ENCODE measurements at places on chromosomes 4 and X.

- no peak for DNase-seq
These were observed 34.7 kb upstream of the PRKX start for GRCh38 chrX:3748052-3748559.

DNA sequence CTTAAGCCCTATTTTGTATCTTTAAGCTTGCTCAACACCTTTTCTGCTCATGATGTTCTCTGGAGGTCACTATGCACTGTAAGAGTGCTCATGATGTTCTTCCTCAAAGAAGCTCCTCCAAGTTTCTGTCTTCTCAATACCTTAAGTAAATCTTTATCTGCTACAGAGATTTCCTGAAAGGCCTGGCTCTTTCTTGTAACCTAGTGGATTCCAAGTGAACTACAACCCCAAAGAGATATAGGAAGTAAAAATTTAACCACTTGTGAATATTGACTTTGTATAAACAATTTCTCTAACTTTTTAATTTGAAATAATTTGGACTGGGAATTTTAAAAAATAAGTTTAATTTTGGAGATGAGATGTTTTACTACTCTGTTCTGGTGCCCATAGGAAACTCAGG, 39.3 kb upstream of the XK start:
- DNase-seq = no peak

GRCh38 chr4:61727286-61727685, 527.2 kb downstream of the ADGRL3 start:
- no peak for DNase-seq

GRCh38 chr4:33940281-33940680, 2304.0 kb downstream of the ARAP2 start:
- no peak for DNase-seq

DNA sequence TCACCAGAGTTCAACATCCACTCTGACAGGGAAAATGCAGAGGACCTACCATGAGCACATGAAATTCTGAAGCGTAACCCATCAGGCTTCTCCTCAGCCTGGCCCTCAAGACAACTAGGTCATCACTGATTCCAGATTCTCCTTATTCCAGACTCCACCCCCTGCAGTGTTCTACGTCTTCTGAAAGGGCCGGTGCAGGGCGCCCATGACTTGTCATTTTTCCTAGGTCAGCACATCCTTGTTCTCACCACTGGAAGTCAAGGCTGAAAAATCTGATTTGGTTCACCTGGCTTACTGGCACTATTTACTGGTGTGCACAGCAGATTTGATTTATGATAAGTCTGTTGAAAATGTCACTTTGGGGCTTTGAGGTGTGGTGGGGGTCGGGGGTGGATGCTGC, 140.9 kb upstream of the KLF3 start:
- DNase-seq = no peak

DNA sequence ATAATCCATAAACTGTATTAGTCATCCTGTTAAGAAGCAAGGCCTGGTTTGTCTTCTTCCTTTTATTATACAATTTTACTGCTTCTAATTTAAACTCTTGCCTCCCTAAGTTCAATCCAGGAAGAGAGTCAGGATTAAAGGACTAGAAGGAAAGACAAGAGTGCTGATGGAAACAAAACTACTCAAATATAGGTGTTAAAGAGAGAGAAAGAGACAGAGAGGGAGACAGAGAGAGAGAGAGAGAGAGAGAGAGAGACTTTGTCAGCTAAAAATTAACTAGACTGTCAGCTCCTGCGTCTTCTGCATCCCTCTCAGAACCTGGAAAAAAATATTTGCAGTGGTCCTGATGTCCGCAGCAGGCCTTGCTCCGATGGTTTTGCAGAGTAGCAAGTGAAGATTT, 13.5 kb upstream of the FGG start:
- DNase-seq = no peak

DNA sequence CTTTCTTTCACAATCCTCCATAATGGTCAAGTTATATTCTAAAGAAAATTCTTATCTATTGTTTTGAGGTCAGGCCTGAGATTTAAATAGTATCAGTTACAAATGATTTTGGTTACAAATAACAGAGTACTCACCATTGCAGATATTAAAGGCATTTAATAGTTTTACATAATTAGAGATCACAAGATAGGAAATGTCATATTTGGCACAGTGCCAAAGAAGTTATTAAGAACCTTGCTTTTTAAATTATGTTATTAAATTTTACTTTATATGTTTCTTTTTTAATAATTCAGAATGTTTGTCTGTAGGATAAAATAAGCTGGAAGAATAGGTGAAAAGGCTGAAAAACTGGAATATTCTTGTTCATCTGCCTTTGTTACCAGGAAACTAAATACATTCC, 1174.7 kb downstream of the PCDH18 start:
- DNase-seq = no peak

- no peak for DNase-seq
These were observed 34.5 kb upstream of the WAS start for GRCh38 chrX:48649102-48649501.

DNA sequence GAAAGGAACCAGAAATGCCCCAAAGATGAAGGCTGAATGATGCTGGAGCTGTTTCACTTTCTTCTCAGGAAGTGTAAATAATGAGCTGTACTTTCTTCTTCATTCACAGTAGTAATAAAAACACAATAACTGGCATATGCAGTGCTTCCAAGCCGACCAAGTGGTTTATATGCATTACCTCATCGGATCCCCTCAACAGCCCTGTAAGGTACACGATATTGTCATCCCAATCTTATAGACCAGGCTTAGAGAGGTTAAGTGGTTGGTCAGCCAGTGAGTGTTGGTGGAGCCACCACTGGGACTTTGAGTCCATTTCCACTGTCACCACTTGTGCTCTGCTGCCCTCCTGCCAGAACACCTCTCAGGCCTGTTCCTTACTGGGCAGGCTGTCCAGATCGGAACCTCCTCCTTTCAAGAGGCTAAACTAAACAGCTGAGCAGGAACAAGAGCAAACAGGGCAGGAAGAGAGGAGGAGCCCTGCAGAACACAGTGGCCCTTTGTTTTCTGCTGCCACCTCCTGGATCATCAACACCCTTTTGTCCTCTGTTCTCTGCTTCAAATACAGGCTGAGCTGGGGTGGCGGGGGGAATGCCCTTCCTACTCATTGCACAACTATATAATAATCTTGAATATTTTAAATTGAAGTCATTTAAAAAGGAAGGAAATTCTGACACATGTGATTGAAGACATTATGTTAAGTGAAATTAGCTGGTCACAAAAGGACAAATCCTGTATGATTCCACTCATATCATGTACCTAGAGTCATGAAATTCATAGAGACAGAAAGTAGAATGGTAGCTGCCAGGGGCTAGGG, 112.5 kb upstream of the ATP6AP2 start:
- no peak for DNase-seq

DNA sequence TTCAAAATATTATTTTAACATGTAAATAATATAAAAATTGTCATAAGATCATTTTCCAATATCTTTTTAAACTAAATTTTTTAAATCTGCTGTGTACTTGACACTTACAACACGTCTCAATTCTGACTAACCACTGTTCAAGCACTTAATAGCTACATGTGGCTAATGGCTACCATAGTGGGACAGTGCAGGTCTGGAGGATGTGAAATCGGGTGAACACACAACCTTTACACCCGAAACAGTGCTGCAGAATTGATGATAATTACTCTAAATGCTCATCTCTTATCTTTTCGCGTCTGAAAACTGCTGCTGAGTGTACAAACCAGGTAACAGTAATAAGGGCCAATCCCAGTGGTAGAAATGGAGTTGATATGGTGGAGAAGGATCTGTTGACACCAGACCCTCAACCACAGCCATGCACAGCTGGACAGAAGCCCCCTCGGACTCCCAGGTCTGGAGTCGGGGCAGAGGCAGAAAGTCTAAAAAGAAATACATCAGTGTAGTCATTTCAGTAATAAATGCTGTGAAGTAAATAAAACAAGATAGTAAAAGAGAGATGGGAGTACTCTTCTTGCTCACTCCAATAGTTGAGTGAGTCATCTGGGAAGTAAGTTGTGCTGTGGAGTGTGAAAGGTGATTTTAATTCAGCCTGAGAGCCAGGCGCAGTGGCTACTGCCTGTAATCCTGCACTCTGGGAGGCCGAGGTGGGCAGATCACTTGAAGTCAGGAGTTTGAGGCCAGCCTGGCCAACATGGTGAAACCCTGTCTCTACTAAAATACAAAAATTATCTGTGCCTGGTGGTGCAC, 150.0 kb downstream of the CBR4 start:
- no peak for DNase-seq

DNA sequence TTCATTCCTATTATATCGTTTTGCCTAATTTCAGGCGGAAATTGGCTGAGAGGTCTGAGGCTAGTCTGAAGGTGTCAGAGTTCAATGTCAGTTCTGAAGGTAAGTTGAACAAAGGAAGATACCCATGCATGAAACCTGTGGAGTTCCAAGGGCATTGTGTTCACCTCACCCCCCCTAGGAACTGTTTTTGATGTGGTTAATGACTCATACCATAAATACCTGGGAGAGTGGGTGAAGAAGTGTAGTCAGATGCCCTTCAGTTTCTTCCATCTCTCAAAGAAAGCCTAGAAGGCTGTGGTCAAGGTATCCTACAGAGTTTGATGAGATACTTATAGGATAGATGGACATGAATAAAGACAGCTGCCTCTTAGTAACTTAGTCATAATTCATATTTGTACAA, 2.7 kb downstream of the UTP14A start:
- no peak for DNase-seq

DNA sequence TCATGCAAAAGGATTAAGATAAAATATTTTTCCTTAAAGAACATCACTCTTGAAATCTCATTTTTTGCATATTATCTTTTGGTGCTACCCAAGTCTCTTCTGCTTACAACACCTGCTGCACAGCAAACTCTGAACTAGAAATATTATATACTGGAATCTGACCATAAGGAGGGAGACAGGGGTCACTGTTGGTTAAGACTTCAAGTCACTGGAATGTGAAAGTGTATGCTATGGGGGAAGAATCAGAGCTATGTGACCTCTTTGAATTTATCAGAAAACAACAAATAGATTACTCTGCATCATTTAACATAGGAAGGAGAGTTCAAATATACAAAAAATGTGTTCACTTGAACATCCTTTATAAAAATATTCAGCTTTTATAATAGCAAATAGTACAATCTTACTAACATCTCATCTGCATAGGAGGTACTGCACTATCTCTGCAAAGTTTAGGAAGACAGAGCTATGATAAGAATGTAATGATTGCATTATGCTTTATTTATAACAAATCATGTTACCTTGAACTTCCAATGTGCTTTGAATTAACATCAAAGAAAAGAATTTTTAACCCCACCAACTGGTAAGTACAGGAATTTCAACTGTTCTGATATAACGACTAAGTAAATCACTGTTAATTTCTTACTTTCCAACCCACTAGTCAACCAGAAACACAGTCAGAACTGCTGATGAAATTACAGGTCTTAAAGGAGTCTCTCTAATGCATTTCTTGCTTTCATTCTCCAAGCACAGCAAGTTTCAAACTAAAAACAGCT, 69.8 kb downstream of the ZNF827 start:
- peak; percentile 6 for DNase-seq

DNA sequence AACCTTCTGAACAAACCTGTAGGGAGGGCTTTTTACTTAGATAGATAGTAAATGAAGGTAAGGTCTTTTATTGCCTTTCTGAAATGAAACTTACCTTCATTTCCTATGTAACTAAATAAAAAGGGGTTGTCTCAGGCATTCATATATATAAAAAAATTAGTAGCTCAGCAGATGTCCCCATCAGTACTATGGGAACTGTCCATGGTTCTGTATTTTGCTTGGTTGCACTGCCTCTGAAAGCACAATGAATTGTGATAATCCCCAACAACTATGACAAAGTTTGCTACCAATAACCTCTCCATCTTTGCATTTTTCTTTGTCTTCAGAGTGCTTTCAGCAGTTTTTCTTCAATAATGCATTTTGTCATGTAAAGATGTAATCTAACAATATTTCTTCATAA, 222.4 kb downstream of the SLIT2 start:
- DNase-seq = no peak

- peak; percentile 9 for DNase-seq
These were observed 388.7 kb downstream of the FAT4 start for GRCh38 chr4:125703443-125703842.

GRCh38 chr4:173834151-173834550, 304.1 kb upstream of the HAND2 start:
- DNase-seq = no peak

GRCh38 chrX:113726009-113726408, 857.9 kb upstream of the HTR2C start:
- no peak for DNase-seq

DNA sequence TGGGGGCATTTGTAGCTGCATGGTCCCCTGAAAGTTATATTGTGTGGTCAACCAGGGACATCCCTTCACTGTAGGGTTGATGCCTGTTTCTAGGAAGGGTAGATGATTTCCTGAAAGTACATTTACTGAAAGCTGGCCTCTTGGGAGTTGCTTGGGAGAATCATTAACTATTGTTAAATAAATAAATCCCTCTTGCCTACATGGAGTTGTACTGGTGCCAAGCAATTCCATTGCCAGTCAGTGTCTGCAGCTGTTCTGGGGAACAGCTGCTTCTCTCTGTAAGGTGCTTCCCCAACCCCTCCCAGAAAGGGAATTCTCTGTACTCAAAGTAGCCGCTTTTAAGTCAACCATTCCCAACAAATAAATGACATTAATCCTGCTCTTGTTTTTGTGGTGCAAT, 51.1 kb downstream of the C4orf51 start:
- no peak for DNase-seq

DNA sequence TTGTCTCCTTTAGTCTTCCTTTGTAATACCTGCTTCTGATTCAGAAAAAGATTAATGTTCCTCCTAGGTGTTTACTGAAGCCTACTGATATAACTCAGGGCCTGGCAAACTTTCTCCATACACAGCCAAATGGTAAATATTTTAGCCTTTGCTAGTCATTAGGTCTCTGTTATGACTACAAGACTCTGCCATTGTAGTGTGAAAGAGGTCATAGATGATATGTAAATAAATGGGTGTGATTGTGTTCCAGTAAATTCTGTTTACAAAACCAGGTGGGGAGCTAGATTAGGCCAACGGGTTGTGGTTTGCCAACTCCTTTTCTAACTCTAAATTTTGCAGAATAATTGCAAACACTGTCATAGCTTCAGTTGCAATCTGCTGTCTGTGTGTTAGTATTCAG, 568.1 kb upstream of the GNPDA2 start:
- DNase-seq = no peak

DNA sequence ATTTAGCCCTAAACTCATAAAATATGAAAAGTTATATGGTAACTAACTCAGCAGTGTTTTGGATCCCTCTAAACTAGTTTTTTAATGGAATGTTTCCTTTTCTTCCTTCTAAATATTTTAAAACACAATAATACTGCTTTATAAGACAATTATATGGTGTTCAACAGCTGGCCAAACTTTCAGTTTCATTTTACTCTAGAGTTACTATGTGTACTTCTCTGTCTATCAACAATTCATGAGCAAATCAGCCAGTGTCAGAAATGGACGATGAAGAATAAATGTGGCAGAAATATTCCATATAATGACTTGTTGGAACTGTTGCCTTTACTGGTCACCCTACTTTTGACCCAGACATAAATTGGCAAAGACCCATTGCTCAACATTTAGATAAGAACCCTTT, 64.8 kb upstream of the CXXC4 start:
- no peak for DNase-seq

- DNase-seq = no peak
These were observed 23.6 kb upstream of the GPR78 start for GRCh38 chr4:8556341-8557150.

- DNase-seq = no peak
These were observed 24.3 kb downstream of the ADD1 start for GRCh38 chr4:2867758-2868491.

Measured in HS-5 (cell line).